Kidney epithelial cell (primary cell): ENCODE measurements at places on chromosomes 1 and 21. TPM values are rescaled to one million over a fixed set of nuclear protein-coding genes. Genes with fewer than 3 reads are reported as not detected.
A peak's percentile ranks its signal among the peaks of the same experiment; 100 is the strongest.

DNA sequence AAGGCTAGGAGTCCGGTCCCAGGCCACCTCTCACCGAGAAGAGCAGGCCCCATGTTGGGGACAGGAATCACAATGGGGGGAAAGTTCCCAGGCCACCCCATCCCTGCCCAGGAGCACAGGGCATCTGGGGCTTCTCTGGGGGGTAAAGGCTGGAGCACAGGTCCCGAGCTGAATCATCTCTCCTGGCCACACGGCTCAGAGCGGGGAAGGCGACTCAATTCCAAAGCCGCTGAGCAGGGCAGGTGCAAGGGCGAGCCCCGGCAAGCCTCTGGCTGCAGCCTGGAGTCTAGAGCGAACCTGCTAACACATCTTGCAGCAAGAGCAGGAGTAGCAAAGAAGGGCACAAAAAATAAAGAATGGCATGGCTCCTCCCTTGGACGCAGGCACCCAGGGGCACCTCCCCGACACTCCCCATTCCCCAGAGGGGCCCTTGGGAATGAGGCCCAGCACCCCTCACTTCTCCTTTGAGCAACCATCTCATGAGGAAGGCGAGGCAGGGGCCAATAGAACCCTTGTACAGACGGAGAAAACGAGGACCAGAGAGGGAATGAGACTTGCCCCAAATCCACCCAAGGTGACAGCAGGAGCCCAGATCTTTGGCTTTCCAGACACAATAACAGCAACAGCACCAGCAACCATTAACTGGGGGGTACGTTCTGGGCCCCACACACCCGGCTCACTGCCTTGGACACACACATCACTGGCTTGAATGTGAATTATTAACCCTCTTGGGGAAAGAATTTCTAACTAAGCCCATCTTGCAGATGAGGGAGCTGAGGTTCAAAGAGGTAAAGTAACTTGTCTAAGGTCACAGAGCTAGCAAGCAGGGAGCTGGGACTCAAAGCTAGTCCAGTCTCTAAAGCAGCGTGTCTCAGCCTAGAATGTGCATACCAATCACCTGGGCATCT, 20.7 kb upstream of the ALDH4A1 start:
- DNase-seq: no peak

- DNase-seq: no peak
Observed at GRCh38 chr1:217342105-217342504, 288.8 kb downstream of the GPATCH2 start.

- no peak for DNase-seq
Observed at GRCh38 chr1:71804140-71804539, 478.2 kb downstream of the NEGR1 start.

GRCh38 chr1:87951409-87951808, 622.7 kb downstream of the LMO4 start:
- DNase-seq: no peak

GRCh38 chr1:83998498-83999315, at the start of gene TTLL7:
Gene TTLL7, minus strand, starts transcription at chr1:83999132. Its CDS starts 46,921 bp downstream, at chr1:83952211.
- DNase-seq: no peak

GRCh38 chr1:202540448-202540847, 169.8 kb downstream of the SYT2 start:
- no peak for DNase-seq

- DNase-seq: no peak
Observed at GRCh38 chr1:171279678-171280077, 31.4 kb downstream of the FMO1 start.

GRCh38 chr1:229070168-229070567, 200.7 kb upstream of the RAB4A start:
- no peak for DNase-seq

GRCh38 chr21:39311164-39311563, 2.3 kb downstream of the BRWD1 start:
- no peak for DNase-seq

DNA sequence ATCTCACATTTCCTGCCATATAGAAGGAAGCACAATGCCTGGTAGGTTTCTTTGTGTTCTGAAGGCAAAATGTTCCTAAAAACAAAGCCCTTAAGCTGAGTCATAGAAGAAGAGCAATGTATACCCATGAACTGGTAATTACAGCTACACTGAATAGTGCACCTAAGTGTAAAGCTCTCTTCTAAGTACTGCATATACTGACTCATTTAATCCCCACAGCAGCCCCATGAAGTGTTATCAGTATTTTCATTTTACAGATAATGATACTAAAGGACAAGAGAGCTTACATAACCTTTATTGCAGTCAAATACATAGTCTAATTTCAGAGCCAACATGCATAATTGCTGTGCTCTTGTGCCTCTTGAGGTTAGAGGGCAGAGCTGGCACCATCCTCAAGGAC, 239.9 kb downstream of the DPYD start:
- no peak for DNase-seq

DNA sequence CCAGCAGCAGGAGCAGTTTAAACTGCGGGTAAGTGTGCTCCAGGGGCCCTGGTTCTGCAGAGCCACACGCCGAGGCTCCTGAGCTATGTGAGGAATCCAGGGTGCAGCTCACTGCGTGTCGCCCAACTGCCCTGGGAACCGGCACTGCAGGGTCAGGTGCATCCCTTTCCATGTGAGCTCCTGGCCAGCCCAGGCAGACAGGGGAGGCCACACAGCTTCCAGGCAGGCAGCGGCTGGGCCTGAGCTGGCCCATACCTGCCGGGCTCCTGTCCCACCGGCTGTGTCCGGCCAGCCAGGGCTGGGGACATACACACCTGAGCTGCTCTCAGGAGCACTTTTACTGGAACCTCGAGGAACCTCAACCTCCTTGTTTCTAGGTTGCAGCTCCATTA, 18.6 kb upstream of the COL18A1 start:
- no peak for DNase-seq

DNA sequence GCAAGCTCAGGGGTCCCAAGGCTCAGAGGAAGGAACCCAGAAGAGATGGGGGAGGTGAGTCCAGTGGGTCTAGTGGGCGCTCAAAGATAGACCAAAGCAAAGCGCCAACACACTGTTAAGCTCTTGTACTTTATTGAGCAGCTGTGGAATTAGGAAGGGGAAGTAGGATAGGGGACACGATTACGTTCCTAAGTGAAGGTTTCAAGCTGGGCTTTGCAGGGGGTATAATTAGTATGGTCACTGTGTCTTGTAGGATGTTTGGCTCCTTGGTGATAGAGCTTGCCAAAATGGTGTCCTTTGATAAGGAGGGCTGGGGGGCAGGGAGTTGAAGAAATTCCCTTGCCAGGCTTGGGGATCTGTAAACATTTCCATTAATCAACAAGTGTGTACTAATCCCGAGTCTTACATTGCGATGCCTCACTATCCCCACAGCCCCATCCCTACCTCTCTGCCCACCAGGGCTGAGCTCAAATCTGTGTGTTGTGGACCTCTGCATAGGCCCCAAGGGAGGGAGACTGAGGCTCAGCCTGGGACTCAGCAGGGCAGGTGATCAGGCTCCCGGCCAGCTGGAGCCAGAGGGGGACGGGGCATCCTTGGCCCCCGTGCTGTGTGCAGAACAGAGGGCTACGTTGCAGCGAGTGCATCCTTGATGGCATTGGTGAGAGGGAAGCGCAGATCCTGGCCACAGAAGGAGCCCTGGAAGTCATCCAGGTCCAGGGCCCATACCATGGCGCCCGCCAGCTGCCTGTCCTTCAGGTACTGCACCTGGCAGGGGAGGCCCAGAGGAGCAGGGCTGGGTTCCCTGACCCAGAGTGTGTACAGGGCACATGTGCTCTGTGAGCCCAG, 3.4 kb upstream of the MYBPH start:
- DNase-seq: no peak

DNA sequence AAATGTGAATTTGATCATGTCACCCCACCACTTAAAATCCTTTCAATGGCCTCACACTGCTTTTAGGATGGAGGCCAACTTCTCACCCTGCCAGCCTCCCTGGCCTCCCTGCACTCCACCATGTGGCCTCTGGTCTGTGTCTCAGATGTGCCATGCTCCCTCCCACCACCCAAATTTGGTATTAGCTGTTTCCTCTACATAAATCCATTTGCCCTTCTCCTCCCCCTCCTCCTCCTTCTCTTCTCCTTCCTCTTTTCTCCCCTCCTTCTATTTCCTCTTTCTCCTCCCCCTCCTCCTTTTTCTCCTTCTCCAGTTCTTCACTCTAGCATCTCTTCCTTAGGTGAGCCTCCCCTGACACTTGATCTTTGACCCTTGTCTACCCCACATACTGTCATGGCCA, 16.7 kb upstream of the GUCA2B start:
- DNase-seq: no peak

DNA sequence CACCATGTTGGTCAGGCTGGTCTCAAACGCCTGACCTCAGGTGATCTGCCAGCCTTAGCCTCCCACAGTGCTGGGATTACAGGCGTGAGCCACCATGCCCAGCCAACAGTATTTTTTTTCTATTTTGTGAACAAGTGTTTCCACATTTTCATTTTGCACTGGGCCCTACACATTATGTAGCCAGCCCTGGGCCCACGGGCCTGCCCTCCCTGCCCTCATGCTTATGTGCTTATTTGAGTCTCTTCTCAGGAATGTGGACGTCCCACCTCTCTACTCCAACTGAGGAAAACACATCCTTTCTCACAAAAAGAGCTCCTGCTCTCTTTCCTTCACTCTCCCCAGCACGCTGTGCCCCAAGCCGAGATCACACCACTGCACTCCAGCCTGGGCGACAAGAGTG, 13.5 kb upstream of the ZBED6 start:
- DNase-seq: no peak

GRCh38 chr1:183670169-183670568, 17.1 kb upstream of the APOBEC4 start:
- DNase-seq: no peak

- DNase-seq: peak; percentile 87
Observed at GRCh38 chr21:38958940-38959691, 153.4 kb downstream of the ETS2 start.

- DNase-seq: peak; percentile 10
Observed at GRCh38 chr1:99707535-99708142, 58.8 kb downstream of the FRRS1 start.

DNA sequence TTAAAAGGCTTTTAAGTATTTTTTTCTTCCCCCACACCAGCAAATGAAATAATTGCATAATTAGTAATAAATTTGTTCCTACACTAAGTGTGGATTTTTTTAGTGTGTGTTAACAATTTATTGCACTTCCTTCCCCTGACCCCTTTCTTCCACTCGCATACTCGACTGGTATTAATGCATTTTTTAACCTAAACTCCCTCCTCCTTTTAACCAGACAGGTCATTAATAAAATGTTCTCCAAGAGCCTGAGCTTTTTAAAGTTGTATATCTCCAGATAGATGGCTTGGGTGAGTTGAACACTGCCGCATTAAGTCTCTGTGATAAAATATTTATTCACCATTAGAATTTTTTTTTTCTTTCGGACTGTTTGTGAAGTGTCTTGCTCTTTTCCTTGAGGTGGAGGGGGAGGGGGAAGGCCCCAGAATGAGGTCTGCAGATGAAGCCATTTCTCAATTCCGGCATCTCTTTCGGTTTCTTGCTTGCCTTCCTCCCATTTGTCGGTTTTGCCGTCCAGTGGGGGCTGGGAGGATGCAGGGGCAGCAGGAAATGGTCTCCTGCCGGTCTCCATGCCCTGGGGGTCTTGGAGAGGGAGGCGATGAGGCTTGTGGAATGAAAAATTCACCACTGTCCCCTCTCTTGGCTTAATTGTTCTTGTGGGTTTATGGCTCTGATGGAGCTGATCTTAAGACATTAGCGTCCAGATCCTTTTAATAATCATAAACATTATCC, 64.1 kb upstream of the ACTL8 start:
- no peak for DNase-seq

GRCh38 chr1:23424293-23425192, at the start of gene TCEA3:
Gene TCEA3, minus strand, starts transcription at chr1:23424748. Its CDS starts 115 bp downstream, at chr1:23424633.
- DNase-seq: no peak

DNA sequence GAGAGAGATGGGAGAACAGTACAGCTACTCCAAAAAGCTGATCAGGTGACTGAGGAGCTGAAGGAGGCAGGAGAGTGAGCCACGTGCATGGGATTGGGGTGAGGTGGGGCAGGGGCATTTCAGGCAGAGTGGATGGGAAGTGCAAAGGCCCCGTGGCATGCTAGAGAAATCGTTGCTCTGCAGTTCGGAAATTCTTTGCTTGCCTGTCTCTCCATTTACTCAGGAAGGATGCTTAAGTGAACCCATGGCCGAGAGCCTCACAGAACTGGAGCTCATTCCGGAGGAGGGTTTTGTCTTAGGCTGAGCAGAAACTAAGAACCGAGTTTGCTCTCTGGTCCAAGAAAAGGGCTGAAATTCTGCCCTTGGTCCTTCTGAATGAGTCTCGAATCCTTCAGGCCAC, 139.8 kb upstream of the TMEM51 start:
- no peak for DNase-seq

DNA sequence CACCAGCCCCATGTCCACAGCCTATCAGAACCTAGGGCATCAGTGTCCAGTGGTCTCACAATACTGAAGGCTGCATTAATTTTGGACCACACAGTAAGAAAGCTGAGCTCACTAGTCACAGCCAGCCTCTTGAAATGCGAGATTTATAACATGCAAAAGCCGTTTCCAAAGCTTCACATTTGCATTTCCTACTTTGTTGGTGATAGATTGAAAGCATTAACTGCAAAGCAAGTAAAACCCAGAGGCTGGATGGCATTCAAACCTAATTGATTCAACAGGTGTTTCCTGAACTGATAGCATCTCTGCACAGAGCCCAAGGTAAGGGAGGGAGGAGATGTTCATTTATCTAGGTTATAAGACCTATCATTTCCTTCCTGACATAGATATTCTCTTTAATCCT, 410.1 kb downstream of the OMA1 start:
- no peak for DNase-seq

- DNase-seq: no peak
Observed at GRCh38 chr1:219119839-219120238, 53.8 kb upstream of the LYPLAL1 start.

DNA sequence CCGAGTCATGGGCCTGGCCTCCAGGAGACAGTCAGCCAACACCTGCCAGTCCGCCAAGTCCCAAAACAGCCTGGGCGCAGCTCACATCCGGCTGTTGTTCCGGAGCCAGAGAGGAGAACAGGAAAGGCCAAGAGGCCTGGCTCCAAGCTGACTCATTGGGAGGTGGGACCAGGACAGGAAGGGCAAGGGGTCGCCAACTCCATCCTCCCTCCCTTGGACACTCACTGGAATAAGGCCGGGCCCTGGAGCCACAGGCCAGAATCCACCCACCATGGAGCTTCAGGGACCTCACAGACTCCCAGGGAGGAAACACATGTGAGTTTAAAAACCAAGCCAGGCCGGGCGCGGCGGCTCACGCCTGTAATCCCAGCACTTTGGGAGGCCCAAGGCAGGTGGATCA, 25.1 kb upstream of the CLIC4 start:
- no peak for DNase-seq

Gene DNALI1
- 8.7 and 12.9 TPM in 2 replicates for total RNA-seq

Gene TFF1
- total RNA-seq: not detected in 2 replicates

Gene PEX11B
- 25.9 and 31.2 TPM in 2 replicates for total RNA-seq

Gene G0S2
- 112 and 164 TPM in 2 replicates for total RNA-seq

Gene ERG
- 0.29 and 0.34 TPM in 2 replicates for total RNA-seq

Gene IFNAR1
- total RNA-seq: 18.7 and 20.9 TPM in 2 replicates

Gene TTC24
- not detected in 2 replicates for total RNA-seq

Gene SYPL2
- 0.14 and 1.2 TPM in 2 replicates for total RNA-seq

Gene BCL2L15
- under 0.01 and 0.04 TPM in 2 replicates for total RNA-seq

Gene IGFN1
- 0.48 and 0.54 TPM in 2 replicates for total RNA-seq

Gene SMIM34
- 0.14 TPM in 1 of 2 replicates, not detected in the other for total RNA-seq
